Activated T-helper 1 cell treated with anti-CD3 and anti-CD28 coated beads, Interleukin-12 subunit alpha, Interleukin-12 subunit beta, Interleukin-2, Interleukin-4 antibody, amounts not matched to agents 30 ng/mL and 10 ng/mL and 1 ng/mL, durations not matched to agents 14 hours and 24 hours and 36 hours (primary cell): ENCODE measurements at places on chromosomes 12 and 14.

- DNase-seq = no peak
These were observed 62.6 kb upstream of the SSTR1 start for GRCh38 chr14:38145142-38145541.

DNA sequence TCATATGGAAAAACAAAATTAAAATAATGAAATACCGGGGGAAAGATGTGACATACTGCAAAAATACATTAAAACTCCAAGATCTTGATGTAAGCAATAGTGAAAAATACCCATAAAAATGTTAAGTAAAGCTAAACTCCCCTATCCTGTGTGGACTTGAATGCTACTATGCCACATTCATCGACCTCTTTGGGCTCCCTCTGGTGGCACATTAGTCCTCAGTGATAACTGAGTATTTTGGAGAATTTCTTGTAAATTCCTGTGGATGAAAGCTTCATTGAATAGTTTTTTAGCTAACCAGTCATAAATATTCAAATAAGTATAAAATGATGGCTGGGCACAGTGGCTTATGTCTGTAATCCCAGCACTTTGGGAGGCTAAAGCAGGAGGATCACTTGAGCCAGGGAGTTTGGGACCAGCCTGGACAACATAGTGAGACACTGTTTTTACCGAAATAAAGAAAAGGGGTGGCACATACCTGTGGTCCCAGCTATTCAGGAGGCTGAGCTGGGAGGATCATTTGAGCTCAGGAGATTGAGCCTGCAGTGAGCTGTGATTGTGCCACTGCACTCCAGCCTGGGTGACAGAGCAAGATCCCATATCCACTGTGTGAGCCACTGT lies 42.4 kb upstream of the SGPP1 start:
- DNase-seq = peak; percentile 33

DNA sequence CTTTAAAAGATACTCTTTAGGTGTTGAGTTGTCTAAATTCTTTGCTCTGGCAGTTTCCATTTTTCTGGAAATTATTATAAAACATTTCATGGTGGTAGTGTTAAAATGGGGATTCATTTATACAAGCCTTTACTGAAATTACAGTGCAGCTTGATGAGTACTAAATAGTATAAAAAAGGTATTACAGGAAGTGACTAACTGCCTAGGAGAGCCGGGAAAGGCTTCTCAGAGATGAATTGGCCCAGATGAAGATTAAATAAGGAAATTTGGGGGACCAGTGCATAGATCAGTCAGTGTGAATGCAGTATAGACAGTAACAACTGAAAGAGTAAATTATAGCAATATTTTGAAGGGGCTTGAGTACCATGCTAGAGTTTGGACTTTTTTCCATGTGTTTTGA lies 7.5 kb downstream of the PSMA6 start:
- DNase-seq = no peak

DNA sequence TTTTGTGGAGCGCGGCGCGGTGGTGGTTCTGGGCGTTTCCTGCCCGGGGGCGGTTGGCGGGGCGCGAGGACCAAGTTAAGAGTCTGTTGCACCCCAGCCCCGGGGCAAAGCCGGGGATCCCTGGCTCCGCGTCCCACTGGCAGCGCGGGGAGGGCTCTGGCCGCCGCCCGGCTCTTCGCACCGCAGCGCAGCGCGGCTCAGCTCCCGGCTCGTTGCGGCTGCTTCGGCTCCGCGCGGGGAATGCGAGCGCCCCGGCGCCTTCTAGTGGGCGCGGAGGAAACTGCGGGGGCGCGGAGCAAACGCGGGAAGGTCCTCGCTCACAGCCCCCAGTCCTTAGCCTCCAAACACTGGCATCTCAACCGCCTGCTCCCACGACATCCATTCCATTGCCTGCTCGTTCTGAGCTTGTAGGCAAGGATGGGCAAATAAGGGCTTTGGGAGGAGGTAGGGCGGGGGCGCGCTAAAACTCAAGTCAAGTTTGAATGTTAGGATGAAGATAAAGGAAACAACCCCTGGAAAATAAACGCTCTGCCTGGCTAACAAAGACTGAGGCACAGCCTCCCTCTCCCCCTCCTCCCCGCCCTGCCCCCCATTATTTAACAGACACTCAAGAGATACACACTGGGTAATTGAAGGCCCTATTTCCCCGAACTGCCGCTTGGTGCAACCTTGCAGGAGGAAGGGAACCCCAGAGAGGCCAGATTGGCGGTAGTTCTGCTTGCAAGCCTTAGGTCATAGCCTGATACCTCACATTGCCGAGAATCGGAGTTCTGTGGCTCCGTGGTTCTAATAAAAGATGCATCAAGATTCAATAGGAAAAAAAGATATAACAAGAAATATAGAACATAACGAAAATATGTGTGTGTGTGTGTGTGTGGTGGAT lies at the start of gene B4GALNT1:
TSS of gene B4GALNT1 (minus strand) at position 244 of the 883 bp plus-strand sequence. CDS start 1,069 bp downstream, outside the sequence.
- peak; percentile 63 for DNase-seq

GRCh38 chr14:99395909-99396530 lies 84.6 kb downstream of the SETD3 start:
- no peak for DNase-seq

DNA sequence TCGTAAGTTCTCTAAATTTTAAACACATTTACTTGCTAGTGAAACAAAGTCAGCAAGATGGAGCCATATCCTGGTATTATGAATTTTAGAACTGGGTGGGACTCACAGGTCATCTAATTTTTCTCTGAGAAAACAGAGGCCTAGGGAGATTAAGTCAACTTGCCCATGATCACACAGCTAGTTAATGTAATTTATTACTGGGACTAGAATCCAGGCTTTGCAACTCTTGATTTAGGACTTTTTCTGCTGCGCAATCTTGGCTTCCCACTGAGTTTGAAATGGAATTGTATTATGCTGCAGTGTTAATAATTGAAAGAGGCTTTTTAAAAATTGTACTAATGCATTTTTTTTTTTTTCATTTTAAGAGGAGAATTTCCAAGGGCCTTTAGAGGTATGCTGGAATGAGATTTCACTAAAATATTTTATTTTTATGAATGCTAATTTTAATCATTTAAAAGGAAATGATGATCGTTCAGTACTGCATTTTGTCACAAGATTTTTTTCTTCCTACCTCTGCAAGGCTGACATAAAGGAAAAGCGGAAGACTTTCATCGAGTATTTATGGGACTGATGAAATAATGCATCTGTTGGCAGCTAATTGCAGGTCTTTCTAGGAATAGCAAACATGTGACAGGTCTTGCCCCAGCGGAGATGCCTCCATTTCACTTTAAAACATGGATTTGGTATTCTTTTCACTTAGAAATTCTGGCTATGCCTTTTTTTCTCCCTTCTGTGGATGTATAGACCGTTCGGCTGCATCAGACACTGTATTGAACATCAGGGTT lies 9.6 kb downstream of the CRADD start:
- DNase-seq = no peak

DNA sequence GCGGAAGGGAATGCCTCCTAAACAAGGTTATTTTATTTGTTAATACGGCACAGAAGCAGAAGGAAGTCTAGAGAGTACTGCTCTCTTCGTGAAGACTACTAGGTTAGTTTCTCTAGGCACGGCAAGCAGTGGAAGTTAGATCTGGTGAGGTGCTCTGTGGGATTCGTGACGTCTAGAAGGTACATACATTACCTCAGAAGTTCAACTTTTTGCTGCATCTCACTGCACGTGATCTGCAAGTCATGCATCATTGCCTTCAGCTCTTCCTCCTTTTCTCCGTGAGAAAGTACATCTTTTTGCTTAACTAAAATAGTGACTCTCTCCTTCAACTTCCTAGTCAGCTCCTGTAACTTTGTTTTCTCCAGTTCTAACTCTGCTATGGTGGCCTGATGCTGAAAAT lies 74.7 kb downstream of the NIN start:
- DNase-seq = no peak

- no peak for DNase-seq
These were observed 172.8 kb downstream of the KTN1 start for GRCh38 chr14:55752580-55753390.

DNA sequence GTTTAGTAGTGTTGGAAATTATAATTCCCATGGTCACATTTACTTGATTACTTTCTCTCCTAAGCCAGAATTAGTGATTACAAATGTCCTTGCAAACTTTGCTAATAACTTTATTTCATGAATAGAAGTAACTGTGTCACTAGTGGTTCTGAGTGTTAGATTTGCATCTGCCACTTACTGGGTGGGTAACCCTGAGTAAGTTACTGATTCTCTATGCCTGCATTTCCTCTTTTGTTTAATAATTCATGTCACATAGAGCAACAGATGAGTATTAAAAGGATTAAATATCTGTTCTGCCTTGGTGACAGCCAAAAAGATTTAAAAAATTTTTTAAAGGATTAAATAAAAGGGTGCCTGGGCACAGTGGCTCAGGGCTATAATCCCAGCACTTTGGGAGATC lies 78.6 kb downstream of the BHLHE41 start:
- DNase-seq = no peak

- DNase-seq = no peak
These were observed 52.4 kb upstream of the EIF5 start for GRCh38 chr14:103281496-103282231.

DNA sequence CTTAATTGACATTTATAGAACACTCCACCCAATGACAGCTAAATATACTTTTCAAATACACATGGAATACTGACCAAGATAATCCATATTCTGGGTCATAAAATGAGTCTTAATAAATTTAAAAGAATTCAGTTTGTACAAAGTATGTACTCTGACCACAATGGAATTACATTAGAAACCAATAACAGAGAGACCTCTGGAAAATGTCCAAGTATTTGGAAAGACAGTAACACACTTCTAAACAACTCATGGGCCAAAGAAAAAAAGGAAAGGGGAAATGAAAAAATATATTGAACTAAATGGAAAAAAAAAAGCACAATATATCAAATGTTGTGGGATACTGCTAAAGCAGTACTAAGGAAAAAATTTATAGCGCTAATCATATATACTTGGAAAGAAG lies 52.0 kb downstream of the CRACR2A start:
- DNase-seq = no peak

DNA sequence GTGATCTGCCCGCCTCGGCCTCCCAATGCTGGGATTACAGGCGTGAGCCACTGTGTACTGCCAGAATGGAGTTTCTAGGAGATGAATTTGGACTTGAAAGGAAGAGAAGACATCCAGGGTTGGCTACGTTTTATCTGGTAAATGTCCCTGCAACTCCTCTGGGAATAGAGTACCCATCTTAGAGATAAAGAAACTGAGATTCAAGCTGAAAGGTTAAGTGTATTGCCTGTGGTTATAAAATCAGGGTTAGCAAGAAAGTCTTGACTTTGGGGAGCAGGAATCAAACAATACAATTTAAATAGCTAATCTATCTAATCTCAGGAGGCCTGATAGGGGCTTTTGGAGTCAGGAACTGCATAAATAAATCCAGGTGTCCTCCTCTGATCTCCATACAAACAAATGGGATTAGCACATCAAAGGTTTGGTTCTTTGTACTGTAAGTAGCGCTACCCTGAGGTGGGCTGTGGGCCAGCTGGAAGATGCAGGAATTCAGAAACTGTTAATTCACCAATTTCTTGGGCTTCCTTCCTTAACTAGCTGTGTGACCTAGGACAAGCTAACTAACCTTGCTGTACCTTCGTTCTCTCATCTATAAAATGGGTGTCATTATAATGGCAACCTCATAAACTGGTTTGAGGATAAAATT lies 45.1 kb downstream of the TBX3 start:
- DNase-seq = no peak

GRCh38 chr14:76343386-76343785 lies 32.6 kb upstream of the ESRRB start:
- no peak for DNase-seq

GRCh38 chr14:81415781-81416180 lies 15.7 kb upstream of the STON2 start:
- no peak for DNase-seq

GRCh38 chr12:20390846-20391245 lies 22.5 kb downstream of the PDE3A start:
- DNase-seq = no peak

DNA sequence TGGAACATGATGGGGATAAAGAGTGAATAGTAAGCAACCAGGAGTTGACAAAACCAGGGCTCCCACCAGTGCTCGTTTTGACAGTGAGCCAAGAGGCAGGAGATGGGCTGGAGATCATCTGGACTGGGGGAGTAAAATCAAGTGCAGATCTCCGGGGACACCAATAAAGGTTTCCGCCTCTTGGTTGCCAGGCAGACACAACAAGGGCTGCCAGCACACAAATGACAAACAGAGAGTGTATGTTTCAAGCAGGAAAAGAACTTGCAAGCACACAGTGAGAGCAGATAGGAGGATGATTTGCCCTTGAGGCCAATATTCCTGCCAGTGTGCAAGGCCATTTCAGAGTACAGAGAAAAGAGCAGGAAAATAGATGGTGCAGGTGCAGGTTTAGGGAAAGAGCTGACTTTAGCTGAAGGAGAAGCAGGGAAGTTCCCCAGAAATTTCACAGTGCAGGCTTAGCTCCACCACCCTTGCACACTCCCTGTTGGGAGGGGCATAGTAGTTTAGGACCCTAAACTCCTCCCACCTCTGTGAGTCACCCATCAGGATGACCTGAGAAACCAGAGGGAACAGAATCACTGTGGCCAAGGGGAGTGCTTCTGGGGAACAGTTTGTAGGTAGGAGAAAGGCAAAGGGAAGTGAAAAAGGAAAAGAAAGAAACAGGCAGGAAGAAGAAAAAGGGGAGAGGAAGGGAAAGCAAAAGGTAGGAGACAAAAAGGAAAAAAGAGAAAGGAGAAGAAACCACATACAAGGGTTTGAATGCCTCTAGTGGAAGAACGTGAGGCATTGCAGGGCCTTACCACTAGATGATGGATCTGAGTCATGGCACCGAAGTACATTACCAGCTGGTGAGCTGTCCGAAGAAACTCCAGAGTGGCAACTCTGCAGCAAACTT lies 404.4 kb downstream of the SLC6A15 start:
- DNase-seq = no peak

GRCh38 chr14:61502459-61503093 lies 181.2 kb downstream of the PRKCH start:
- DNase-seq = no peak

DNA sequence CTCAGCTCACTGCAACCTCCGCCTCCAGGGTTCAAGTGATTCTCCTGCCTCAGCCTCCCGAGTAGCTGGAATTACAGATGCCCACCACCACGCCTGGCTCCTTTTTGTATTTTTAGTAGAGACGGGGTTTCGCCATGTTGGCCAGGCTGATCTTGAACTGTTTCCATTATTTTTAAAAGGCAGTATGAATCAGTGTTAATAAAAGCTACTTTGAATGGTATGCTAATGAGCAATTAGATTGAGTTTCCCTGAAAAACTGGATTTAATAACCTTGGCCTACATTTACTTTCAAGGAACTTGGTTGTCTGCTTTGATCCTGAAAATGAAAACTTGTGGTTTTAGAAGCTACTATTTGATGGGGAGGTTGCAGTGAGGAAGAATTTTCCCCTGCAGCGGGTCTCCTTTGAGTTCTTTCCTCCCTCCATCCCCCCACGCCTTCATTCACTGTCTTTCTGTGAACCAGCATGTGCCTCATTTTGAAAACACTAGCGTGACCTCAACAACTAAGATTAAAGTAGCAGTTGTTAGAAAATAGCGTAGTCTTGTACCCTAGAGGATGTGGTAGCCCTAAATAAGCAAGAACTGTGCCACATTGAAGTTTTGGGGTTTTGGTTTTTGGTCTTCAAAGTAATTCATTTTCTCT lies 17.8 kb upstream of the RPS6KA5 start:
- peak; percentile 68 for DNase-seq

- DNase-seq = peak; percentile 39
These were observed 6.4 kb upstream of the ZNF385A start for GRCh38 chr12:54390668-54391551.
